ENCODE measurements at places on chromosomes 4 and X.

DNA sequence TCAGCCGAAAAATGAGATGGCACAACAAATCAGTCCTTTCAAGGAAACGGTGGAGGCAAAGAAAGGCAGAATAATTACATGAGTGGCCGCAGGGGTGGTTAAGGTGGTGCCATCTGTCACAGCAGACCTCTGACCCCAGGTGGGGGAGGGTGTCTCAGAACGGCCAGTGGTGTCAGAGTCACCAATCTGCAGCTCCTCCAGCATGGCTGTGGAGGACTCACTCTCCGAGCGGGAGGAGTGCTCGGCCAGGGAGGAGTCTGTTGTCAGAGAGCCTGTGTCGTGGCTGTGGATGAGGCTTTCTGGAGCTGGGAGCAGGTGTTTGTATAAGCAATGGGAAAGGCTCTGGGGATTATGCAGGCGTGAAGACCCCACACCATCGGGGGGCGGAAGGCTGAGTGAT is 130.3 kb upstream of the PDLIM3 start:
- no peak for DNase-seq

GRCh38 chr4:119128148-119128547 is 7.5 kb upstream of the MYOZ2 start:
- no peak for DNase-seq

- no peak for DNase-seq
Observed at GRCh38 chr4:26950446-26950845, 89.8 kb downstream of the STIM2 start.

DNA sequence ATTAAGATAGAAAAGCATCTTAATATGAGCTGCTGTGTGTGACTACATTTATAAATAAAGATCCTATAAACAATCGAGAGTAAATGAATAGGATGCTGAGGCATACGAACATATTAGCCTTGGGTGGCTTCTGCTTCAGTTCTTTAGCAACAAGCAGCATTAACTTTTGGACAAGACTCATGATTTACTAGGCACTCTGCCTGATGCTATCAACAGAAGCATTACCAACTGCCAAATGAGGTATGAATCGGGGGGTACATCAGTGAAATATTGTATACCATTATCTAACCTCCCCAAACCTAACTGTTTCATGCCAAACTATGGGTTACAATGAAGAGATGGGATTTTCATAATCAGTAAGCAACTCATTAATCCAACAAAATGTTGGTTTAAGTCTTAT is 113.1 kb downstream of the RAB28 start:
- no peak for DNase-seq

GRCh38 chr4:150117629-150118028 is 39.4 kb downstream of the DCLK2 start:
- DNase-seq, result no peak

- peak; percentile 48 for DNase-seq
Observed at GRCh38 chrX:118974088-118974907, at the start of gene LONRF3. LONRF3 (plus strand) TSS chrX:118974618; CDS start chrX:118974781, 163 bp downstream.

- no peak for DNase-seq
Observed at GRCh38 chrX:31070057-31070468, 1.8 kb downstream of the FTHL17 start.

- DNase-seq, result no peak
Observed at GRCh38 chrX:123943074-123943473, 18.4 kb upstream of the STAG2 start.

DNA sequence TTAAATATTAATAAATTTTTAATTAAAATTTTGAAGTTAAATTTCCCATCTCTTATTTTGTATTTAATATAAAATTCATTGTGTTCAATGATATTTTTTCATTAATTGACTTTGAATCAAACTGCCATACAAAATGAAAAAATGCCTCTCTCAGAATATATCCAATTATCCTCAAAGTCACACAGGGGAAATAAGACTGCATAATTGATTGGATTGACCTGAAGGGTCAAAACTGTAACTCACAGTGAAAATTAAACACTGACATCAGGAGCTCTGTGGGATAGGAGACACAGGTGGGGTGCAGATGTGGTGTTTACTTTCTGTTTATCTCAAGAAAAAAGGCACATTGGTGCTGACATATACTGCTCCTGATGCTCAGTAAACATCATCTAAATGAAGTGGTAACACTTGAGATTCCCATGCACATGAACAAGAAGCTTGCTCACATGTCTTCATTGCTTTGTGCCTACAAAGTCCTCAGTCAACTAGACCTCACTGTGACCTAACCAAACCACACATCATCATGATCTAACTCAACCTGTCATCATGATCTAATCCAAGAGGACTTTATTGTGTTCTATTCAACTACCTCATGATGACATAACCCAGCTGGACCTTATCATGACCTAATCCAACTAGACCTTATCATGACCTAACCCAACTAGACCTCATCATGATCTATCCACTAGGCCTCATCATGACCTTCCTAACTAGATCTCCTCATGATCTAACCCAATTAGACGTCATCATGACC is 83.7 kb downstream of the DHRSX start:
- DNase-seq, result no peak

DNA sequence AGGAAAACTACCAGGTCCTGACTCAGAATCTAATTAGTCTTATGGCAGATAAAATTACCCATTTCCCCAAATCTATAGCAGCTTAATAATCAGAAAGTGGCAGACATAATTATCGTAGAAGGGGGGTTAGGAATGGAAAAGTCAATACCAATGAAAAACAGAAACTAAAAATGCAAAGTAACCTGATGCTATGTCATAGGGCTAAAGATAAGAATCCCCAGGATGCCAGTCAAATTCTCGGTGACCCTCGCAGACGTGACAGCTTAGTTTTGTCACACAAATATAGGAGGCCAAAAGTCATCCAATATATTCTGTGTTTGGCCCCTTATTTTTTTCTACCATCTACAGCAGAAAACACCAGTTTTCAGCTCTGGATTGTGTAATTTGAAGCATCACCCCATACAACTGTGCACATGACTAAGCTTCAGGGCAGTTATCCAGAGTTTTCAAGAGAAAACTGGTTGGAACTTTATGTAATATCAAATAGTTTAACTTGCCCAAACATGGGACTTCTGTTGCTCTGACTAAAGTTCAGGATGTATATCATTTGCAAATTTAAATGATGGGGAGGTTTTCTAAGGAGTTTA is 30.9 kb downstream of the RASSF6 start:
- DNase-seq, result no peak

GRCh38 chrX:132958091-132958703 is at the start of gene HS6ST2:
HS6ST2 (minus strand) TSS chrX:132958629.
- DNase-seq, result no peak

DNA sequence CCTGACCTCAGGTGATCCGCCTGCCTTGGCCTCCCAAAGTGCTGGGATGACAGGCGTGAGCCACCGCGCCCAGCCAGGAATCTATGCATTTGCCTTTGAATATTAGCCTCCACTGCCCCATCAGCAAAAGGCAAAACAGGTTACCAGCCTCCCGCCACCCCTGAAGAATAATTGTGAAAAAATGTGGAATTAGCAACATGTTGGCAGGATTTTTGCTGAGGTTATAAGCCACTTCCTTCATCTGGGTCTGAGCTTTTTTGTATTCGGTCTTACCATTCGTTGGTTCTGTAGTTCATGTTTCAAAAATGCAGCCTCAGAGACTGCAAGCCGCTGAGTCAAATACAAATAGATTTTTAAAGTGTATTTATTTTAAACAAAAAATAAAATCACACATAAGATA is 44.2 kb upstream of the SHOX start:
- no peak for DNase-seq

DNA sequence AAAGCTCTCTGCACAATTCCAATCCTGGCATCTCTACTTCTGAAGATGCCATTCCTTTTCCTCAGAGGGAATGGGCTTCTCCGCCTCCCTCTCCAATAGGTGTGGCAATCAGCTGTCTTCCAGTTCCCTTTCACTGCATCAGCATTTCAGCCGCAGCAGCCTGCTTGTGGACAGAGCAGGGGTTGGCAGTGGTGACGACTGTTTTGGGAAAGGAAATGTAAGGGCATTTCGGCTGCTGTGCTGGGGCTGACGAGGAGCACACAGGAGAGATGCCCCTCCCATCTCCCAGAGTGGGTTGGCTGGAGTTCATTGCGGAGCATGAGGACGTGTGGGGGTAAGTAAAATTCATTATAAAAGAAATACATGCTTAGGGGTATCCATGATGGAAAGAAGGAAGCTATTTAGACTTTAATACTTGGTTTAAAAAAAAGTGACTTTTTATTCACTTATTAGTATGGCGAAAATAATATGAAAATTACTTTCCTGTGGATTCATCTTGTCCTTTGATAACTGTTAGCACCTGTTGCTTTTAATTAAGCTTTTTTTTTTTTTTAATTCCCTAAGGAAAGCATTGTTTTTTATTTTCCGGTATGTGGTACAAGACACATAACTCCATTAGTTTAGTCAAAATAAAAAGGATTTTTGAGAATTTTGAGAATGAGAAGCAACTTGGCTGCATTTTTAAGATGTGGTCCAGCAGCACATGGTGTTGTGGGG is at the start of gene LIMCH1:
Gene LIMCH1, plus strand, starts transcription at position 141 of the 717 bp plus-strand sequence. CDS start 67,839 bp downstream, outside the sequence.
- DNase-seq, result no peak

DNA sequence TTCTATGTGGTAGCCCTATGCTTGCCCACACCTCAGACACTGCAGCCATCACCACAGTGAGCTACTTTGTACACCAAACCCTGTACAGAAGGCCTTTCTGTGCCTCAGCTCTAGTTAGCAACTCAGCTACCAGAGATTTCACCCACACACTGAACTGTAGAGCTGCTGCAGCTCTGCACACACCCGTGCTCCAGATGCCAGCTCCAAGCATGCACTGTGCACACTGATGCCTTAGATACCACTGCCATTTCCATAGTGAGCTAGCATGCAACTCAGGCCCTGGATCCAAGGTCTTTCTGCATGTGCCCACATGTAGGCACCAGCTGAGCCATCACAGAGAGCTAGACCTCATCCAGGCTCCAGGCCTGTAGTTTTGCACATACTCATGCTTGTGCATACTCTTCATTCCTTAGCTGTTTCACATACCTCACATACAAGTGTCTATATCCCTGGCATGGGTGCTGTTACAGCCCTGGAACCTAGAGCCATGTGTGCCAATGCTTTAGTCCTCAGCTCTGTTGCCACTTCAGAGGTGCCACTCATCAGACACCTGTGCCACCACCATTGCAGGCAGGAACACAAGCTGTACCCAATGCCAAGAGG is 423.5 kb upstream of the NDST3 start:
- DNase-seq, result no peak

GRCh38 chrX:78708262-78708661 is 39.3 kb upstream of the LPAR4 start:
- DNase-seq, result no peak

GRCh38 chr4:151324752-151325110 is 674 bp downstream of the SH3D19 start:
- DNase-seq, result no peak

DNA sequence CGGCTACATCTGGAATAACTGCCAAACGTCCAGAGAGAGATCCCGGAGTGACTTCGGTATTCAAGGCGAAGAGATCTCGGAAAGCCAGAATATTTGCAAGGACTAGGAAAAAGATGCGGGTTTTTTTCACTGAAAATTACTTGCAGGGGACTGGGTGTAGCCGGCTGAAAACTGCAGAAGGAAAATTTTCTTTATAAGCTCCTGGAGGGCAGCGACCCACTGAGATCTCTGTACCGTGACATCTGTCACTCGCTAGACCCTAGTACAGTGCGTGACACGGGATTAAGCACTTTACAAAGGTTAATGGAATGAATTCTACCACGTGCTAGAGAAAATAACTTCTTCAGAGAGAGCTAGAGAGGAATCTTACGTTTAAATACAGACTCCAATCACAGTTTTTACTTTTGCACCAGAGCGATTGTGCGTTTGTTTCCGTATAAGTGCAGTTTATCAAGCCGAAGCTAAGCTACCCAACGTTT is 1.1 kb upstream of the LCORL start:
- DNase-seq, result no peak

GRCh38 chr4:86660401-86660800 is 66.3 kb downstream of the PTPN13 start:
- no peak for DNase-seq

- no peak for DNase-seq
Observed at GRCh38 chr4:146998157-146998556, 52.5 kb upstream of the TTC29 start.

DNA sequence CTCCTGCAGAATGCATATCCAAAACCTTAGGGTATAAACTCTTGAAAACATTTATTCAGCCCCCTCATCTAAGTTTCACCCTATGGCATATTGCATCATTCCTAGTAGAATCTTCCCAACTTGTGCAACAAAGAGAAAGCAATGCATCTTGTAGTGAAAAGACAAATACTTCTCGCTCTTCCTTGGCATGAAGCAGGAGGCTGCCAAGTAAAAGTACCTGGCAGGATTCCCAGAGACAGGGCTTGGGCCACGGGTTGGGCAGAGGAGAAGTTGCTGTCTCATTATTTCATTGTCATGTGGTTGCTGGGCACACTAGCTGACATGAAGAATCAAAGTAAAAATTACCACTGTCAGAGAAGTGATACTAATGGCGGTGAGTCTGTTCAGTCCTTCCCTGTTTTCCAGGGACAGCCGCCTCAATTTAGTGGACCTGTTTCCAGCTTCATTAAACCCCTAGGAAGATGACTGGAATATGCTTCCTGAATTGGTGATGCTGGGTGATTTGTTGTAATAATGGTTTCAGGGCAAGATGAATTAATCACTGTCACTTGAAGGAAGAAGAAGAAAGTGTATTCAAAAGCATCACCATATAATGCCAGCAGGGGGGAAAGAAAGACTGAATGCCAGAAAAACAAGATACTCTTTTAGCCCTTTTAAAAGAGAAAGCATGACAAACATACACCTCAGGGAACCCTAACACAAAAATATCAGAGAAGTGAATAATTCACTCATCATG is 380.5 kb upstream of the IGFBP7 start:
- DNase-seq, result no peak

DNA sequence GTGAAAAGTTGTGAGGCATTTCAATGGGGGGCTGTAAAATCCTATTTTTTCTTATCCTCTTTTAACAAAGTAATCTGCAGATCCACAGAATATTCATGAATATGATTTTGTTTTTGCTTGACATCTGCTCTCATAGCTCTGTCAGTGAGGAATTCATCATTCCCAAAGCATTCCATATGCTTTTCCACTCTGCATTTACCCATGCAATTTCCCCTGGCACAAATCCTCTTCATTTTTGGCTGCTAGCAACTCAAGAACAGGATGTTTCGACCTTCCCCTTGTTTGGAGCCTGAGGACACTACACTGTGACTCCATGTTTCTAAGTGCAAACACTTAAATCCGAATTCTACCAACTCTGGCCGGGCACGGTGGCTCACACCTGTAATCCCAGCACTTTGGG is 48.5 kb downstream of the KLHL15 start:
- DNase-seq, result no peak

GRCh38 chr4:87529187-87529586 is at the start of gene SPARCL1:
SPARCL1 (minus strand) TSS chr4:87529376; CDS start chr4:87499574, 29,802 bp downstream.
- DNase-seq, result no peak

- no peak for DNase-seq
Observed at GRCh38 chr4:38780833-38781484, 1.8 kb downstream of the TLR10 start.
